CD4-positive, alpha-beta T cell treated with Interleukin-10 for 1 hour (primary cell): ENCODE measurements at places on chromosomes 16 and 17.

- no peak for DNase-seq
Observed at GRCh38 chr16:69302301-69302700, 8.8 kb upstream of the VPS4A start.

GRCh38 chr16:58020628-58021521 lies 4.7 kb upstream of the MMP15 start:
- DNase-seq, result peak; percentile 75

- DNase-seq, result no peak
Observed at GRCh38 chr17:58285422-58285810, 4.7 kb upstream of the MPO start.

GRCh38 chr17:4657678-4658077 lies 16.2 kb upstream of the ALOX15 start:
- no peak for DNase-seq

- DNase-seq, result no peak
Observed at GRCh38 chr17:70984873-70985272, 815.5 kb downstream of the KCNJ2 start.

DNA sequence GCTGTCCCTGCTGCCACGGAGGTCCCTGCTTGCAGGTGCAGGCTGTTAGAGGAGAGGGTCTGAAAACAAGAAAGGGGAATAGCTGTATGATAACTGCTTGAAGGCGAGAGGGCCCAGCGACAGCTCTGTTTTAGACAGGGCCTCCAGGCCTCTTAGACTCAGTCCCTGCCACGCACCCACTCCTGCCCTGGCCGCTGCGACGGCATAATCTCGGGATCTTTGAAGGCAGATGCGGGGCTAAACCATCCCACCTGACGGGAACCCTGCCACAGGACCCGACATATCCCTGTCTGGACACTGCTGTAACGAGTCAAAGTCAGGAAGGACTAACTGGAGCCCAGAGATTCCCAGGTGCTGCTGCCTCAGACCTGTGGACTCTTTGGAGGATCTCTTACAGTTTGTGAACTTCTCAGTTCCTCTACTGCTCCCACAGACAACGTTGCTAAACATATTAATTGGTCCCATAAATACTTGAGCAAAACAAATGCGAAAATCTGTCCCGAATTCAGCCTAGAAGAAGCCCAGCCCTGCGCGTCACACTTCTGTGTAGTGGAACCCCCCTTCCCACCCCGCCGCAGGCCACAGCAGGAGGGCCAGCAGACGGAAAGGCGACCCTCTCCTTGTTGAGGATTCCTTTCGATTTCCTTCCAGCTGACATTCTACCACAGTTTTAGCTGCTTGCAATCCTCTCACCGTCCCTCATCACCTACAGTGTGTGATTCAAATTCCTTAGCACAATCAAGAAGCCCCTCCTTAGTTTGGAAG lies 998 bp upstream of the TMEM11 start:
- no peak for DNase-seq

- DNase-seq, result no peak
Observed at GRCh38 chr16:30355954-30356308, 823 bp upstream of the CD2BP2 start.

- no peak for DNase-seq
Observed at GRCh38 chr16:88762258-88762870, 22.7 kb downstream of the PIEZO1 start.

GRCh38 chr16:87423429-87423828 lies 31.3 kb downstream of the MAP1LC3B start:
- DNase-seq, result no peak

DNA sequence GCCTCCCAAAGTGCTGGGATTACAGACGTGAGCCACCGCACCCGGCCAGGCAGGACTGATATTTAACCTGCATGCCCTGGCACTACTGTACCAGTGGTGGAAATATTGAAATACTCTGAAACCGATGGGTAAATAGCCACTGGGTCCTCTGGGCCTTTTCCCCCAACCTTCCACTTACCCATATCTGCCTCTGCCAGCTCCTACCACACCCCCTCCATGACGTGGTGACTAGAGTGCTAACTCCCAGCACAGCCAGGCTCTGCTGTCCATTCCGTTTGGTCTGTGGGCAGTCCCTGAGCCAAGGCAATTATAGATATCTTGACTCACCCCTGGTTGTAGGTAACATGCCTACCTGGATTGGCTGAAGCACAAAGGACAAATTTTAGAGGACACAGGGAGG lies 187.8 kb downstream of the PRKCB start:
- DNase-seq, result no peak

GRCh38 chr17:70989280-70989679 lies 819.9 kb downstream of the KCNJ2 start:
- DNase-seq, result no peak

GRCh38 chr17:61442136-61442775 lies 10.0 kb upstream of the TBX4 start:
- DNase-seq, result no peak

GRCh38 chr17:13096291-13096690 lies 78.5 kb upstream of the ELAC2 start:
- no peak for DNase-seq
